OCI-M1 (cell line): ENCODE measurements at places on chromosomes 5 and 9.

DNA sequence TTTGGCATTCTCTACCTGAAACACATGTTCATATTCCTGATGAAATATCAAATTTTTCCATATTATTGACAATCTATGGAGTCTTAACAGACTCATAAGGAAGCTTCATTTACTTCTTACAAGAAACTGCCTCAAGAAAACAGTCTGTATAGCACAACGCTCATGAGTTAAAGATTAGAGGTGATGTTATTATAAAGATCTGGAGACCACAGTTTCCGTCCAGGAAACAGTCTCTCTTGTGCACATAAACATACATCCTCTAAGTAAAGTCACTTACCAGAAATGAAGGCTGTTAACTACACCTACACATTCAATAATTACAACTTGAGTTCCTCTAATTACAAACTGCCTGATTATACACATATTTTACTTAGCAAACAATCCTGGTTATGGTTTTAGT is 86.9 kb downstream of the RAPGEF6 start:
- no peak for DNase-seq

DNA sequence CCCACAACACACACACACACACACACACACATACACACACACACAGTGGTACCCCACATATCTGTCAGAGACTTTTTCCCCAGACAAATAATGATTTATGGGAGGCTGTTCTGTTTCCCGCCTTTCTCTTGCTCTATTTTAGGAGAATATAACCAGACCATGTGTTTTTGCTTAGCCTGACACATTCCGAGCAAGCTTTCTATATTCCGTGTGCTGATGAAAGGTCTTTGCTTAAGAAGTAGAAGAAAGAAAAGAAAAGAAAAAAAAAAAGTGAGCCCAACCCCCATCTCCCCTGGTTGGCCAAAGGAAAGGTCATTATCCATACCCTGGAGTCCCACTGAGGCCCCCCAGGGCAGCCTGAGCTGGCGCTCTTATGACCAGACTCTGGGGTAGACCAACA is 338.6 kb downstream of the SLIT3 start:
- DNase-seq = no peak

DNA sequence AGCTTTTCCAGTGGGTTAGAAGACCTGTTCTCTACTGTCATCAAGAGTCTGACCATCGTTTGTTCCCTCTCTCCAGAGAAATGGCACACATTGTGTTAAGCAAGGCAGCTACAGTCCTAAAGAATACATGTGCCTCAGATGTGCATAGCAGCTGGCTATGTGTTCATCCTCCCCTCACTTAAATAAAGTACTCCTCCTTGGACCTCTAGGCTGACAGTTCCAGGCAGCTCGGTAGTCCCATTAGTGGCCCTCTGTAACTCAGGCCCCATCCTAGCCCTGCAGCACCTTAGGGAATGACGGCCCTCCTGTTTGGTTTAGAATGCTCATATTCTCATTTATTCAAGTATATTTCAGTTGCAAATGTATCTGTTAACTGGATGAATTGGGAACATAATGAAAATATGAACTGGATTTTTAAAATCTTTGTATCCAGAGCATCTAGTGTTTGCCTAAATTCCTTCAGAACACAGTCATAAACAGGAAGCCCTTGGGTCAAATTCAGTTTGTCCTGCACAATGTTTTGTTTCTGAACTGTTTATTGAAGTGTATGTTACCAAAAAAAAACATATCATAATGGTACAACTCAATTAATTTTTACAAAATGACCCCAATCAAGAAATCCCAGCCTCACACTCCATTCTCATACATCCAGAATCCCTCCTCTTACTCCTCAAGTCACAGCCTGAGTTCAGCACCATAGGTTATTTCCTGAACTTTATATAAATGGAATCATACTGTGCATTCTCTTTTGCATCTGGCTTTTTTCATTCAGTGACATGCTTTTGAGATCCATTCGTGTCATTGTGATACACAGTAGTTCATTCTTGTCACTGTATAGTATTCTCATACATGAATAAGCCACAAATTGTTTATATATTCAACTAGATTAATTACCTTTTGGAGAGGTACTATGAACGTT is 1.6 kb upstream of the ASPN start:
- no peak for DNase-seq

DNA sequence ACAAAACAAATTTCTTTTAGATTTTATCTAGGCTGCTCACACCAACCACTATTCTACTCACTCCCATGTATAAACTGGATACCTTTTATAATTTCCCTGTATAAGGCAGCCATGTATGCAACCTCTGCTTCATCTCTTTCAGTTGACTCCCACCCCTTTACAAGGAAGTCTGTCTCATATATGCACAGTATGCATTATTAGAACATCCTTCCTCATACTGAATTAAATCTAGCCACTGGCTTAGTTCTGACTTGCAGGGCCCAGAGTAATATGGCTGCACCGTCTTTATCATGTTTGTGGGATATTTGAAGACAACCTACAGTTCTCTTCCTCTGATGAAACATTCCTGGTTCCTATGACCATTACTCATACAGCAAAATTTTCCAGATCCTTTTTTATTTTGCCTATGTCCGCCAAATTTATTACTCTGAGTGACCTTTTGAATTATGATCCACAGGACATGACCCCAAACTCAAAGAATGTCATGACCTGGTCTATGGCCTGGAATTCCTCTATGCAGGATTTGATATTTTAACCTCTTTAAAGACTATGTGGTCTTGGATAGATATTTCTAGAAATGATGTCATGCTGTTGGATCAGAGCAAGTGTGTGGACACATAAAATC is 76.6 kb upstream of the ITGA1 start:
- DNase-seq = no peak

DNA sequence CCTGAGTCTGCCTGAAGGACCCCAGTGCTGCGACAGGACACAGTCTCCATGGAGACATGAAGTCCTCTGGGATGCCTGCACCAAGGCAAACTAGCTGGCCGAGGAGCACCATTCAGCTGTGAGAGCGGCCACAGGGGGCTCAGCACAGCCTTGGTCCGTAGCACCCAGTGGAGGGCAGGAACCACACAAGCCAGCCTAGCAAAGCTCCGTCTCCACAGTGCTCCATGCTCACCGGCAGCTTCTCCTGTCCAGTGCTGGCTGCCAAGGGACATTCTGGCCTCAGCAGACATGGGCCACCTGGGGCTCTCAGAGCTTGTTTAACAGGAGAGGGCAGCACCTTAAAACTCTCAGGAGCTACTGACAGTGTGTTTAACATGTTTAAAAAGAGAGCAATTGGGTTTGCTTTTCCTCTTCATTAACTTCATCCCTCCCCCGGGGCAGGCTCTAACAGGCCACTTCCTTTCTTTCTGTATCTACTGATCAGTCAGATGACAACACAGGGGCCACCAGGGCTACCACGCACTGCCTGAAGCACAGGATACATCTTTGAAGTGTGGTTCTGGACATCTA is 57.0 kb downstream of the SECISBP2 start:
- DNase-seq = peak; percentile 88

DNA sequence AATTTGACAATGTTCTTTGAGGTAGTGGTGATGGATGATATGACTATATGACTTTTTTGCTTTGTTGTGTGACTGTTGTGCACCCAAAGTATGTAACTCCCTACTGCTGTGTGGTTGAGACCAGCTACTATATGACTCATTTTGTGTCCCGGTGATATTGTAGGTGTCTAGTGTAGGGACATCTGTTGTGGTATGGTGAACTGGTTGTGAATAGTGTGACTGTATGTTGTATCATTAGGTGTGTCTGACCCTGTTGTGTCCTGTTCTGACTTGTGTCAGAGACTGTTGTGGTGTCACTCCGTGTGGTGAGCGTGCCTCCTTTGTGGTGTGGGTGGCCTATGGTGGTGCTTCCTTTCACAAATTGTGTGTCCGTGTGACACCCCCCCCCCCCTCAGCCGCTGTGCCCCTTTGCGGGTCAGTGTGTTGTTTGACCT is 11.2 kb upstream of the CXXC5 start:
- peak; percentile 80 for DNase-seq

DNA sequence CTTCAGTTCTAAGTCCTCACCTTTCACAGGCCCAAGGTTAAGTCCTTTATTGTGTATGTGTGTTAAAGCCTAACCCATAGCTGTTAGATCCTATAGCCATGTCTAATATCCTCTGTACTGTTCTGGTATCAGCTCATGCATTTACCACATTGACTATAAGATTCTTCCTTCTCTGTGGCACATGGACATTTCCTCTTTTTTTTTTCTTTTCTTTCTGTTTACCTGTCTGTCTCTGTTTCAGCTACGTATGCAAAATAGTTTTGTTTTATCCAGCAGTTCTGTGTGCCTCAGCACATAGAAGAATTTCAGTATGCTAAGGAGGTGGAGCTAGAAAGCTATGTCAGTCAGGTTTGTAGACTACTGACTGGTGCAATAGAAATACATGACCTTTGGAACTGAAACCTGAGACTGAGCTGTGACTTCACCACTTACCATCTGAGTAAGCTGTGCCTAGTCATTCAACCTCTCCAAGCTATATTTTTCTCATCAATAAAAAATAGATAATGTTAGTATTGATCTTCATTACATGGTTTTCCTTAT is 155.6 kb upstream of the VLDLR start:
- peak; percentile 25 for DNase-seq

DNA sequence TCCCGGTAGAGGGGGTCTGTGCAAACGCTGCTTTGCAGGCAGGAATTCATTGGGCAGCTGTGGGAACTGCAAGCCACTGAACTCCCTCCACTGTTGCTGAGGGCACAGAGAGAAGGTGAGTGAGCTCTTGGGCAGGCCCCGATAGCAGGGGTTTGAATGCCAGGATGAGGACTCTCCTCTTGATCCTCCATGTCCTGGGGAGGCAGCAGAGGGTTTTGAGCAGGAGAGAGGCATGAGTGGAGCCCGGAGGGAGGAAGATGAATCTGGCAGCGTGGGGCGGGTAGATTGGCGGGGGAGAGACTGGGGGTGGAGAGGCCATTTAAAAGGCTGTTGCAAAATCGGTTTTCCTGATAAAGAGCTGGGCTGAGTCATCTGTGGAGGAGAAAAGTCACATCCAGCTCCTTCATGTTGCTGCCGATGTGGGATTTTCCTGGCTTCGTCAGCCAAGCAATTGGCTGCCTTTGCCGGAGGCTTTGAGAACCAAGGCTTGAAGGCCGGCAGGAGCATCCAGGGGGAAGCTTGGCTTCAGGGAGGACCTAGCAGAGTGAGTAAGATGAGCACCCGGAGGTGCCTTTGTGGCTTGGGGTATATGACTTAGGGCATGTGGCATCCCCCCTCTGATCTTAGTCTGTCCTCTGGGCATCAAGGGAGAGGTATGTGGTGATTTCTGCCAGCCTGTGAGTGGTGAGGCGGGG is at the start of gene SYNPO:
TSS of gene SYNPO (plus strand) at position 350 of the 695 bp plus-strand sequence. CDS start 7,616 bp downstream, outside the sequence.
- DNase-seq = peak; percentile 85

DNA sequence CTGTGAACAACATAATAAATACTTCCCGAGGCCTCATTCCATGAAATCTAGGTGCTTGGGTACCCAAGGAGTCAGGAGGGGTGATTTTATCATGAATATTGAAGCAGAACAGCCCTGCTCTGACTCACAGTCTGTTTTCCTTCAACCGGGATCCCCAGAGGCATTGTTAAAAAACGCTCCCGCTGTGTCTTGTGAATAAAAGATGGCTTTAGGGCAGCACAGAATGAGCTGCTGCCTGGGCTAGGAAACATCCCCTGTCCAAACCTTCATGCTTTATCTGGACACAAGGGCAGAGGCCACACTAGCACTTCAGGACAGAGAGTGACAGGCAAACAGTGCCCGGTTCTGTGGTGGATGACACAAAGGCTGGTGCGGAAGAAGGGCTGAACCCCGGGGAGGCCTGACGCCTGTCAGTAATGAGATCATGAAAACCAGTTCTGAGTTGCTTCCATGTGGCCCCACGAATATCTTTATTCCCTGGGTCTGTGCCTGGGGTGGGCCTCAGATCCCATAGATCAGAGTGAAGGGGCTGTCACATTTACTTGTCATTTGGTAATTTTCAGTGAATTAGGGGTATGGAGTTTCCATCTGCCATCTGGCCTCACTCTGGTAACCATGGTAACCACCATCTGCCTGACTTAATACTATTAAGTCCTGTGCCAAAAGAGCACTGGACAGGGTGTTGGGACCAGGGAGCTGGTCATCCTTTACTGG is 2.6 kb downstream of the IGFBPL1 start:
- DNase-seq = no peak

- peak; percentile 82 for DNase-seq
Observed at GRCh38 chr9:71604197-71605063, 163.9 kb downstream of the CEMIP2 start.
